RKO (cell line): ENCODE measurements at places on chromosomes 16 and 17.

- DNase-seq = no peak
These were observed 23.0 kb downstream of the ARHGAP27 start for GRCh38 chr17:45409659-45410076.

- DNase-seq = no peak
These were observed 18.9 kb upstream of the ELAC2 start for GRCh38 chr17:13036751-13037150.

GRCh38 chr16:47721006-47721637, 260.0 kb downstream of the PHKB start:
- no peak for DNase-seq

DNA sequence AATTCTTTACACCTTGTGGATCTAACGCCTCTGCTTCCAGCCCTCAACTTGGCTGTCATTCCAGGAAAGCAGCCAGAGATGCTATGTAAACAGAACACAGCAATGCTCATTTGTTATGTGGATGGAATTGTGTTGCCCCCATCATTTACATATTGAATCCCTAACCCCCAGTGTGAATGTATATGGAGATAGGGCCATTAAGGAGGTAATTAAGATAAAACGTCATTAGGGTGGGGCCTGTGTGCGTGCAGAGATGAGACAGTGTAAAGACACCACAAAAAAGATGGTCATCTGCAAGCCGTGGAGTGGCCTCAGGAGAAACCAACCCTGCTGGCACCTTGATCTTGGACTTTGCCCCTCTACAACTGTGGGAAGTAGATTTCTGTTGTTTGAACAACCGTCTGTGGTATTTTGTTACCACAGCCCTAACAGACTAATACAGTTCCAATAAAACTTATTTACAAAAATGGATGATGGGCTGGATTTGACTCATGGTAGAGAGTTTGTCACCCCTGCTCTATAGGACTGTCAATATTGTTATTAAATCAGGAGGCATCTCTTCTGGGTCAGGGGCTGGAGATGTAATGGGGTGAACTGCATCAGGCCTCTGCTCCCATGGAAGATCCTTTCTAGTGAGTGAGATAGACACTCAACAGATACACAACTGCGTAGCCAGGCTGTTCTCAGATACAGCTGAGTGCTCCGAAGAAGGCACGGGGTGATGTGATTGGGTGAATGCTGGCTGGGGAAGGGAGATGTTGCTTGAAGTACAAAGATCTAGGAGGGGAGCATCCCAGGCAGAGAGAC, 339.0 kb downstream of the SNX29 start:
- no peak for DNase-seq

DNA sequence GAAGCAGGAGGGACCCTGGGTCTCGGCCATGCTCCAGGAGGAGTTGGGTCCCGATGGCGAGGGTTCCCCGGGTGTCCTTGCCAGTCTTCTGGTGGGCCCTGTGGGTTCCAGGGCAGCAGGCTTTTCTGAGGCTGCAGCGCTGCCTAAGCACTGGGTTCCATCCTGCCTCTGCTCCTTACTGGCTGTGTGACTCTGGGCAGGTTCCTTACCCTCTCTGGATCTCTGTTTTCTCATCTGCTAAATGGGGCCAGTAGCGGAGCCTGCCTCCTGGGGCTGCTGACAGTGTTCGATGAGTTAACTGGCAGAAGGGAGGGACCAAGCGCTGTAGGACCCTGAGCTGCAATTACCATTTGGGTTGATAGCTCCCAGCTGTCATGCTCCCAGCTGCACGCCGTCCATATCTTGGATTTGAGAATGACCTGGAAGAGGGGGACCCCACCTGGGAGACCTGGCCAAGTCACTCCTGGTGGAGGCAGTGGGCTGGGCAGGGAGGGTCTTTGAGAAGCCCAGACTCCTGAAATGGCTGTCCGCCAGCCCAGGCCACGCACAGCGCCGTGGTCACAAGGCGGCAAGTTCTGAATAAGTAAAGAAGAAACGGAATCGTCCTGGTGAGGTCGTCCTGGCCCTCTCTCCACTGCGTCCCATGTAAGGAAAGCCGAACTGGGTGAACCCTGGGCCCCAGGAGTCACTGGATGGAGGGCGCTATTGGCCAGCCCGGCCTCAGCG, 47.2 kb upstream of the GSE1 start:
- DNase-seq = no peak

DNA sequence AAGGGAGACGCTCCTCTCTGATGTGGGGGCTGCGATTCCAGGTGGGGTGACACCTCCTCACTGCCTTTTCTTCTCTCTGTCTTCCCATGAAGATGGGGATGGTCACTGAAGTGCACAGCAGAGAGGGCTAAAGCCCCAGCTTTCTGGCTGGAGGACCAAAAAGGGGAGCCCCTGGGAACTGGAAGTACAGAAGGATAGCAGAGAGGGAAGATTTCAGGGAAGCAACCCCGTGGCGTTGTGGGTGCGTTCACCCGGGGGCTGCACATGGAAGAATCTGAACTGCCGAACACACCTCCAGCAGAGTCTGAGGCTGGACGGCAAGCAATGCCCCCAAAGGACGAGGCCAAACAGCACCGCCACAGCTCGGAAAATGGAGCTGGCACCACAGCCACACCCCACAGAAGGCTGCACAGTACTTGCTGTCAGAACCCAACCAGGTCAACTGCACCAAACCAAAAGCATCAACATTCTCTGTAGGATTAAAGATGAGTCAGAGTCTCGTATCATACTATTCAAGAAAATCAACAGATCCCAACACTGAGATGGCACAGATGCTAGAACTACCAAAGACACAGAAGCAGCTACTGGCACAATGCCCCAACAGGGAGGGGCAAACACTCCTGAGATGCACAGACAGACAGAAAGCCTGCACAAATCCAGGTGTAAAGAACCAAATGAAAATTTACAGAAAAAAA, 49.9 kb downstream of the MAP1LC3B start:
- no peak for DNase-seq

DNA sequence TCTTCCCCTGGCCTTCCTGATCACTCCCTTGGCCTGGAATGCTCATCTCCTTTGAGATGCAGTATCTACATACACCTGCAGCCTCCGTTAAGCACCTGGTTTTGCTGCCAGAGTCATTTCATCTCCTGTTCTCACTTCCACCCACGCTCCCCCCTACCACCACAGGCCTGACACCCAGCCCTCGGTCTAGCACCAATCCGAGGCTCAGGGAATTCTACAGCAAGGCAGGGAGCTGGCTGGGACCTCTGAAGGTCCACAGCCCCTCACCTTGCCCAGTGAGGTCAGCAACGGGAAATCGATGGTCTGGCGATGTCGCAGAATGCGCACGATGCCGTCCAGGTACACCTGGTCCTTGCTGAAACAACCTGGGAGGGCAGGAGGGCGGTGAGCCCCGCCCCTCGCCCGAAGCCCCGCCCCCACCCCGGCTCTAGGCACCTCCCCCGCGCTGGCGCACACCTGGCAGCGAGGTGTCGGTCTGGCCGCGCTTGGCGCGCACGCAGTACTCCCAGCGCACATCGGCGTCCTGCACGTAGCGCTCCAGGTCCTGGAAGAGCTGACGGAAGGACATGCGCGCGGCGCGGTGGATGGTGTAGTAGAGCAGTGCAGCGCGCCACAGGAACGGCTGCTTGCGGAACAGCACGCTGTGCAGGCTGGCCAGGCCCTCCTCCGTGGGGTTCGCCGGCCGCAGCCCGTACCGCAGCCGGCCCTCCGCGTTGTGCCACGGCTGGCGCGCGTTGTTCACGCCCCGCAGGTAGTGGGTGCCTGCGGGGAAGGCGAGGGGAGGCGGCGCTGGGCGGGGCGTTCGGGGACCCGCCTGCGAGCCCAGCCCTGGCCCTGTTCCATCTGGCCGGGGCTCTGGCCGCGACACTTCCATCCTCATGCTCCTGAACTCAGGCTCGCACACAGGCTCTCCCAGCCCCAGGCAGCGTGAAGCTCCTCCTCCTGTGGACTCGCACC, 5.7 kb downstream of the MATCAP1 start:
- DNase-seq = peak; percentile 80

DNA sequence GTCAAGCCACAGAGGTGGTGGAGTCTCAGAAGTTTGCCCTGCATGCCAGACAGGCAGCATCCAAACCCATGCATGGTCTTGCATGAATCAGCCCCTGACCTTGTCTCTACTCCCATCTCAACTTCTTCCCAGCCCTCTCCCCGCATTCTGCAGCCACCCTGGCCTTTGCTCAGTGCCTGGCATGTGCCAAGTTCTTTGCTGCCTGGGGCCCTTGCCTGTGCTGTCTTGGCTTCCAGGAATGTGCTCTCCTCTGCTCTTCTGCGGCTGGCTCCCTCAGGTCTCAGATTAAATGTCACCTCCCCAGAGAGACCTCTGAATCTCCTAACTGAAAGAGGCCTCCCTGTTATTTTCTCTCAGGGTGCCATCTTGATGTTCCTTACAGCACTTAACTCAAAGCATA, 17.6 kb downstream of the DRC3 start:
- no peak for DNase-seq

DNA sequence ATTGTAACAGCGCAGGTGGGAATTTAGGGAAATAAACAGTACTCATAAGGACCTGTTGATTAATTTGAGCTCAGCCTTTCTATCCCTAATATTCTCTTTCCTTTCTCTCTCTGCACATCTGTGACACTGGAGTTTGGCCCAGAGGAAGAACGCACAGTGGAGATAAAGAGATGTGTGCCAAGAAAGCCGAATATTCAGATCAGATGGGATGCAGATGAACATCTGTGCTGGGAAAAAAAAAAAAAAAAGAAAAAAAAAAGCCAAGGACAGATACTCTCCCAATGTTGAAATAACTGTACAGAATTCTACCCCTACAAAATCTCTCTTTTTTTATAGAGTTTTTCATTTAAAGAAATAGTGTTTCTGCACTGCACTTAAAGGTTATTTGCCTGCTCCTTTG, 485.4 kb downstream of the KCNJ2 start:
- DNase-seq = no peak

DNA sequence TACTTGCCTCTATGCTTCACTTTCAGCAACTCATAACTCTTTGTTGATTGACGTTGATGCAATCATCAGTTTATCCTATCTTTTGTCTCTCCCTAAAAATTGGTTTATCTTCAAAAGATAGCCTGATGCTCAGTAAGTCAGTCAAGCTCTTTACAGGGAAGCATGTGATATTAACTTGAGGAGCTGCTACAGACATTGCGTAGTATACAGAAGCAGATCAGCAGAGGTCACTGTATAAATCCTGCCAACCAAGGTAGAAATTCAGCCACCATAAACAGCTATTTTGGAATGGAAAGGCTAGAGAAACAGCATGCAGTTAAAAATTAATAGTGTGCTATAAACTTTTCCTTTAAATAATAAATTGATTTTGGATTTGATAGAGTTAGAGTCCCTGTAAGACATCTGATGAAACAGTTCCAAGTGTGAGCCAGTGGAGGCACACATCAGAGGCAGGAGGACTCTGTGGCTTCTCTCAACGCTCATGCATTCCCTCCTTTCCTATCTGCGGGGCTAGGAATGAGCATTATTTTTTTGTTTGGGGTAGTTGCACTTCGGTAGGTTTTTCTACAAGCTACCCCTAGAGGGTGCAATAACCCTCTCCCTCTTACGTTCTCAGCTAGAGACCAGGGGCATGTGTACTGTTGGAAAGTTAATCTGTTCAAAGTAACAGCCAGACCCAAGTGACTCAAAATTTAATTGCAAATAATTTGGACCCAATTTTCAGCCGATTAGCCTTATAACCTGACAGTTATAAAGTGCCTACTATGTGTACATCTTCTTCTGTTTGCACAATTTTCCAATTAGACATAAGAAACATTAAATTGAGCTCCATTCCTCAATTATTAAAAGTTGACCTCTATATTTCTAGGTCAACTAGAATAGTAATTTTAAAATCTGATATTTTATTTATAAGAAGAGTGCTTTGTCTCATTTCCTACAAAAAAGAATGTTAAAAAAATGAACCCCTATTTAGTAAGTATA, 647.7 kb upstream of the SOX9 start:
- DNase-seq = peak; percentile 43

DNA sequence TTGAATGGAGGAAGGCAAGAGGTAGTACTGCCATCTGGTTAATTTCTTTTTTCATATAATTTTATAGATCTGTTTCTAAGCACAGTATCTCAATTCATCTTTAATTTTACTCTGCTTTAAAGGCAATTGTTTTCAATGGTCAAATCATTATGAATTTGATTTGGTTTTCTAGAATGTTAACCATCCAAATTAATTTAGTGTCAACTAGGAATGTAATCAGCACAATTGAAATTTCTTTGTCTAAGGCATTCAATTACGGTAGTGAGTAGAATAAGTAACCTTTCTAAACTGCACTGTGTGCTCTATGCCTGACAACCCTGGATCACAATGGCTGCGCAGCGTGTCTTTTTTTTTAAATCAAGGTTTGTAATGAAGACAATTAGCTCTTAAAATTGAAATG, 44.3 kb downstream of the CACNG1 start:
- no peak for DNase-seq

DNA sequence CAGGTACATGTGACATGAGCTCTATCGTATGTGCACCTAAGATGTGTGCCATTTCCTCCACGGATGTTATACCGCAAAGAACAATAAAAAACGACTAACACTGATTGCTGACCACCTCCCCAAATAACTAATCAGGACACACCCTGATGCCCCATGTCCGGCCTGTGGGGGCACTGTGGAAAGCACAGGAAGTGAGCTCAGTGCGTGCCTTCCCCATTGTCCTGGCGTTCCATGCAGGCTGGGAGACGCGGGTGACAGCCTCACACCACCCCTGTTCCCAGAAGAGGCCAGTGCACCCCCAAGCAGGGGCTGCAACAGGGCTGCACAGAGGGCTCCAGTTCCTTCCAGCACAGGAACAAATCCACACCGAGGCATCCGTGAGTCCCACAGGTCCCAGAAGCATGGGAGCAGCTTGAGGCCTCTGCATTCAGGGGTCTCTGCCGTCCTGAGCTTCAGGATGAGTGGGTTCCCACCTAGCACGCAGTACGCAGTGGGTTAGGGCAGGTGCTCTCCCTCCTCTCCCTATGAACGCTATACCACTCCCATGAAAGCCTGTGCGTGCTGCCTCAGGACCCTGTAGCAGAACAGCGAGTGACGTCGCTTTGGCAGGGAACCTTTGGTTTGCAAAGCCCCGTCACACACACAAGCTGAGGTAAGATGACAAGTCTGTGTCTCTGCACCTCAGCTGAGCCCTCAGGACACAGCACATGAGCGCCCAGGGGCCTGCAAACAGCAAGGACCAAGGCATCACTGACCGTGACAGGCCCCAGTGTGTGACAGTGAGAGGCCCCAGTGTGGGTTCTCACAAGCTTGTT, 117.7 kb downstream of the ZNF778 start:
- DNase-seq = no peak

GRCh38 chr16:11507991-11508390, 78.7 kb downstream of the LITAF start:
- DNase-seq = no peak
